ENCODE measurements at places on chromosomes 3 and 15.

DNA sequence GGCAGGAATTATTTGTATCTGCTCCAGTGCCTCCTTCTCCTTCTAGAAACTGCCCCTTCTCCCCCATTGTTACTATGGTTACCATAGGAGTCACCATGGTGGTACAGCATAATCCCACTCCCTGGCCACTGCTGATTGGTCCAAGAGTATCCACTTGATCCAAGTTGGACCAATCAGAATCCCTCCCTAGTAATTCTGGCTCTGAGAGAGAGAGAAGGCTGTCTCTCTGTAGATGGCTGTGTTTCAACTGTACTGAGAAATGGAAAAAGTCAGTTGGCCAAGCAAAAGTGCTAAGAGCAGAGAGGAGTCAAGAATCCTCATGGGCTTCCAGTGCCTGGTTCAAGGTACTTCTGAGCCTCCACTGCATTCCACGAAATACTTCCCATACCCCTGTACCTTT lies 120.6 kb upstream of the SPATA12 start:
- DNase-seq: no peak

- DNase-seq: no peak
Measured at GRCh38 chr3:157785102-157785826, 282.0 kb upstream of the VEPH1 start.

- no peak for DNase-seq
Measured at GRCh38 chr15:55267401-55268175, 22.0 kb downstream of the RAB27A start.

GRCh38 chr15:93658026-93658816 lies 569.2 kb upstream of the RGMA start:
- DNase-seq: no peak

DNA sequence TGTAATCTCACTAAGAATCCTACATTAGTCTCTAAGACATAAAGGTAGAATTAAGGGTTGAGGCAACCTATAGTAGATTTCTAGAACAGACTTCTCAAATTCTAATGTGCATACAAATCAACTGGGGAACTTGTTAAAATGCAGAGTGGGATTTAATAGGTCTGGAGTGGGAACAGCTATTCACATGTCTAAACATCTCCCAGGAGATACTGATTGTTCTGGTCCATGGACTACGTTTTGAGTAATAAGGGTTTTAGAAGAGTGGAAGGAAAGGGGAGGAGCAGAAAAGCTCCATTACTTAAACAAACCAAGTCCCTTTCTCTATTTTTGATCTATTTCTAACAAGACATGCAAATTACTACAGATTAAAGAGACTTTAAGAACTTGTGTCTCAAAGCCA lies 524.8 kb downstream of the TUSC7 start:
- peak; percentile 63 for DNase-seq

GRCh38 chr3:122324871-122325323 lies at the start of gene CSTA:
Gene CSTA, plus strand, starts transcription at chr3:122325248. Its CDS starts 45 bp downstream, at chr3:122325293.
- no peak for DNase-seq

- DNase-seq: no peak
Measured at GRCh38 chr15:39888243-39888642, 31.8 kb downstream of the GPR176 start.

DNA sequence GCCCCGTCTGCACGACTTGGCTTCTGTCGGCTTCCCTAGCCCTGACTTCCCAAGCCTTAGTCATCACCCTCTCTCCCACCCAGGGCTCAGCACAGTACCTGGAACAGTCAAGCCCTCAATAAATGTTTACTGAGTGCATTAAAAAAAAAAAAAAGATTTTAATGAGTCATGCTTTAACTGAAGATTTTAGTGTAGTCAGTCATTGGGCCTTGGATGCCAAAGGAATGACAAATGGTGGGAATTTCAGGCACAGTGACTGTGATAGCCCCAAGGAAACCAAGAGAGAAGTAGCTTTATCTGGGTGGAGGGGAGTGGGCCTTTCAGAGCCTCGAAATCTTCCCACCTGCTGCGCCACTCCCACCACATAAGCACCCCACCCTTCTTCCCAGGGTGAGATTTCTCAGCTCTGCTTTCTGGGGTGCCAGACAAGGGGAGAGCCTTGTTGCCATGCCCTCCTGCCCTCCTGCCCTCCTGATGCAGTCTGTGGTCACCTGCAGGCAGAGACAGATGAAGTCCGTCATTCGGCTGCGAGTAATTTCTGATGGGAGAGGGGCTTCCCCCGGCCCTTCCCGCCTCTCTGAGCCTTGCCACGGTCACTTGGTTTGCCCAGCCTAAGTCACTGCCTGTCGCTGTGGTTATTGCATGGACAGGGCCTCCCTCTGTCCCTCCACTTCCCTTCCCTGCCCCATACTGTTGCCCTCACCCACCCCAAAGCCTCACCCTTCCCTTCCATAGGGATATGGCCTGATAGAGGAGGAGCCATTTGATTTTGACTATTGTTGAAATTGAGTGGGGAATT lies 41.8 kb downstream of the SMAD3 start:
- DNase-seq: no peak

GRCh38 chr3:32180141-32180784 lies 58.2 kb upstream of the CMTM8 start:
- DNase-seq: no peak

DNA sequence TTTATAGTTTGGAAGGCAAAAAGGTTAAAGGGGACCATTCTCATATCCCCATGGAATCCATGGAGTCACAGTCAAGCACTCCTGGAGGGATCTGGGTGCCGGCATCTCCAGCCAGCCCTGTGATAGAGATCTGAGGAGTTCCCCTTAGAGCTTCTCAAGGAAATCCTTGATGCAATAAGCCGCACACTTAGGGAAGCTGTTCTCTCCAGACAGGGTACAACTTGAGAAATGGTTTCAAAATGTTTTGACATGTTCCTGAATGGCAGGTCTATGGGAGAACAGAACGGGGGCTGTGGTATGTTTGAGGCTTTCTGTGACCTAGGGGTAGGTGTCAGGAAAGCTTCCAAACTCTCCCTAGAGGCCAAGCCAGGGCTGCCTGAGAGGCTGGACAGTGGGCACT lies 292.9 kb downstream of the TLE3 start:
- DNase-seq: no peak

DNA sequence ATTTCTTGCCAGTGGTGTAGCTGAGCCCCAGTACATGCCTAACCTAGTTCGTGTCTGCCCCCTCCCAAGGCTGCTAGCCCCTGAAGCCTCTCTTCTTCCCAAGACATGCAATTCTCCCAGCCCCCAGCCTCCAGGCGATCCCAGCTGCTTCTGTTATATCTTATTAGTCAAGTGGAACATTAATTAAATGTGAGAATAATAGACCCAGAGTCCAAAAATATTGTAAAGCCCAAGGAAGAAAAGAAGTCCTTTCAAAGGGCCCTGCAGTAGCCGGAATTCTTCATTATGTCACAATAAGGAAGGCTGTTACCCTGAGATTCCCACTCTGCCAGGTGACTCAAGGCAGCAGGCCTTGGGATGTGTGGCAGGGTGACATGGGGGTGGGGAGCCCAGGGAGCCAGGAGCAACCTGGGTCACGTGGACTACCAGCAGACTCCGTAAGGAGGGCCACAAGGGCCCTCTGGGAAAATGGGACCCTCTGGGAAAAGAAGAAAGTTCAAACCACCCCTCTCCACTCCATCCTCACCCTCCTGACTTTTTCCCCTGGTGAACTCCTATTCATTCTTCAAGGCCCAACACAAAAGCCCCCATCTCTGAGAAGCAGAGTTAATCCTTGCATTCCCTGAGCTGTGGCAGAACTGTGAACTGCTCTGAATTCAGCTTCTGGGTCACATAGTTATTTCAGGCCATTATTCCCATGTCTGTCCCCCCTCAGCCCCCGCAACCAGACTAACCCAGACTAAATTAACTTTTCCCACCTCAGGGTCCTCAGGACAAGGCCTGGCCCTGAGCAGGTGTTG lies 21.8 kb upstream of the TRH start:
- no peak for DNase-seq

- no peak for DNase-seq
Measured at GRCh38 chr15:85692321-85692720, 102.4 kb downstream of the KLHL25 start.

- no peak for DNase-seq
Measured at GRCh38 chr3:127065138-127065427, 82.2 kb downstream of the PLXNA1 start.

- no peak for DNase-seq
Measured at GRCh38 chr15:69996321-69997160, 101.2 kb downstream of the TLE3 start.

DNA sequence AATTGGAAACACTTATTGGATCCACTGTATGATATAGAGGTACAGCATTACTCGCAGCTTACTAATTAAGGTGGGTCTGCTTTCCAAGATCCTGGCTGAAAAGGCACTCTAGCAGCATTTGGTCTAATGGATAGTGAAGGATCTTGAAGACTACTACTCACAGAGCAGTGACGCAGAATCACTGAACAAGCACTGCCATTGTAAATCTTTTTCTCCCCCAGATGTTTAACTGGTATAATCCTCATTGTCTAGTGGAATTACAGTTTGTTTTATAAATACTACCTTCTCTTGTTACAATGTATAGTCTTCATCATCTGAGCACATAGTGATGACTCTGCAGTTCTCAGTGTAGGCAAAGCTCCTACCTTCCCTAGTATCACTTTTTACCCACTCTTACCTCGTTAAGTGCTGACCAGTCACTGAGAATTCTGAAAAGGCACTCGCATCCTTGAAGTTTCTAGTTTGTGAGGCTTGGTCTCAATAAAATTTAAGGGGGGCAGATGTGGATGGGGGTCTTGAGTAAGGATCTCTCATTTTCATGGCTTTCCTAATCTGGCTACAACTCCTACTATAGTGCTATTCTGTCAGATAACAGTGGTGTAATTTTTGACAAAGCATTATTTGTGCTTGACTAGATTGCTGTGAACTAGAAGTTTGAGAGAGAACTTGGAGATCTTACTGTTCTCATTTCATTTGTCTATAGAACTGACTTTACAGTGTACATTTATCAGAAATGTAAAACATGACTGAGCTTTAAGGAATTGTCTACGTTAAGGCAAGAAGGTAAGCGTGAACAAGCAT lies 23.2 kb downstream of the MAPK6 start:
- DNase-seq: peak; percentile 30

DNA sequence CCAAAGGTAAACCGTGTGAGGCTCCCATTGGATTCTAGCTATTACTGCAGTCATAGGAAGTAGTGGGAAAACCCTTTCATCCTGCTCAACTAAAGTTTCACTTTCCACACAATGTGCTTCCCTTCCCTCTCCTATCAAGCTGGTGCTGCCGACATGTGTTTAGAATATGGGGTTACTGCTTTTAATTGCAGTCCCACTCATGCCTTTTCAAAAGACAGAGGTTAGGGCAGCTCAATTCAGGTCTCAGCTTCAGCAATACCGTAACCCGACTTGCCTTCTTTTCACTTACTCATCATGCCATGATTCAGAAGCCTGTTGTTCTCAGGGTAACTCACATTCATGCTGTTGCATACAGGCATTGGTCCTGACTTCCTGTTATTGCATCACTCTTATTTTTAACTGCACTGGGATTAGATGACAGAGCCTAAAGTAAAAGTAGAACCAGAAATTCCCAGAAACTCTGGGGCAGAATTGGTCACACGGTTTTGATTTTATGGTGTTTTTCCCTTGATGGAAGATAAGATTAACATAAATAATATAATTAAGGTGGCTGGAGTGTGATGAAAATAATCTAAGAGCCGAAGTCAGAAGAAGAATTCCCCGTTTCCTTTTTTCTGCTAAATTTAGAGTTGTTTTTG lies 45.7 kb downstream of the C2CD4B start:
- no peak for DNase-seq

GRCh38 chr15:39889601-39890000 lies 30.5 kb downstream of the GPR176 start:
- DNase-seq: no peak

DNA sequence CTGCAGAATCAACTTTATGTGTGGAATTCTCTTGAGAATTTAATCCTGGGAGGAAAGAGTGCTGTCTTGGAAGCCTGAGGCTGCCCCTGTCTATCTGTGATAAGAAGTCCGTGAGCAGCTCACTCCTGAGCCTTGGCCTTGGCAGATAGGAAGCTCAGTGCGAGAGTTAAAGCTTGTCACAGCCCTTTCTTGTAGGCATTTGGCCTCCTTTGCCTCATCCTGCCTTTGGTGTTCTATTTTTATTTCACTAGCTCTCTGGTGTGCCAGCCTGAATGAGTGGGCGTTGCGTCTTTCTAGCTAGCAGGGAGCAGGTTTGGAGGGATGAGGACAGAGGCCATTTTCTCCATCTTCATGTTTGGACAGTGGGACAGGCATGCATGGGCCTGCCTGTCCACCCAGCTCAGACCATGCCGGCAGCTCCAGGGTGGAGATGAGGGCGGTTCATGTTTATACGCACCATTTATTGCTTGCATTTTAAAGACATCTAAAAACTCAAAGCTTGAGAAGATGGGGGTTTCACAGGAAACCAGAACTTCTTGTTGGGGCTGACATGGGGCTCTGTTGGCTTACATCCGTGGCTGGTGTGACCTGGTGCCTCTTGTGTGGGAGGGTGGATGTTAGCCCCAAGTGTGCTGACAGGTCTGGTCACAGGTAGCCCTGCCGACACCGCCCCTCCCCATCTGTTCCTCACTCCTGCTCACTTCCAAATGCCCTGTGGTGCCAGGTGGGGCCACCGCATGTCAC lies 29.8 kb downstream of the IRAK2 start:
- DNase-seq: no peak

DNA sequence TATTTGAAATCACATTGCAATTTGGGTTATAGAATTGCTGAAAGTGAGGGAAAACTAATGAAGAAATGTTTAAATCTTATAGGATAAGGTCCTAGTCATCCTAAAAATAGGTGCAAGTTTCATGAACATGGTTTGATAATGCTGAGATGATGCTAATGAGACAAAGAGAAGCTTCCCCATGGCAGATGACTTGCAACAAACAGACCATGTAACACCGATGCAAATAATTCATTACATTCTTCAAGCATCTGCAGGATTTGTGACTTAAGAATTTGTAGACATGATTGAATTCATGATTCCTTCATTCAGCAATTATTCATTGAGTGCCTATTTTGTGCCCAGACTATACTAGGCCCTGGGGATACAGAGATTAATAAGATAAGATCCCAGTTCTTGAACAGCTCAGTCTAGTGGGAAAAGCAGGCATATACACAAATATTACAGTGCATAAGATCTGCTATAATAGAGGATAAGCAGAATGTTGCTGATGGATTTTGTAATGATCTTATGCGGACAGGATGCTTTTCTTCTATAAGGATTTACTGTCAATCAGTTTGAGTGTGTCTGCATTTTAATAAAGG lies 367.9 kb upstream of the GBE1 start:
- DNase-seq: no peak

- DNase-seq: no peak
Measured at GRCh38 chr3:157573780-157574378, 70.7 kb upstream of the VEPH1 start.

- DNase-seq: no peak
Measured at GRCh38 chr3:180402471-180403073, 199.4 kb upstream of the TTC14 start.

DNA sequence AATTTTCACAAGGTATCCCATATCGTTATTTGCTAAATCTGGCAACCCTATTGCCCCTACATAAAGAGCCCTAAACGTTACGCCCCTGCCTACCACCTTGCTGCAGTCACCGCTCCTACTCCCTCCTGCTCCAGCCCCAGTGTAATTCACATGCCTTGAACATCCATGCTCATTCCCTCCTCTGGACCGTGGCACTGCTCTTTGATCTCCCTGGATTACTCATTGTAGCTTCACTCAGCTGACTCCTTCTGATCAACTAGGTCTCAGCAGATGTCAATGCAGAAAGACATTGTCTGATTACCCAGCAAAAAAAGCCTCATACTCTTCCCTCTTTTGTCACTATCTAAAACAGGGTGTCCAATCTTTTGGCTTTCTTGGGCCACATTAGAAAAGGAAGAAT lies 40.7 kb upstream of the KBTBD8 start:
- no peak for DNase-seq

GRCh38 chr15:32899126-32899596 lies 181.4 kb downstream of the GREM1 start:
- DNase-seq: no peak
